ENCODE measurements at places on chromosomes 1 and 21.

DNA sequence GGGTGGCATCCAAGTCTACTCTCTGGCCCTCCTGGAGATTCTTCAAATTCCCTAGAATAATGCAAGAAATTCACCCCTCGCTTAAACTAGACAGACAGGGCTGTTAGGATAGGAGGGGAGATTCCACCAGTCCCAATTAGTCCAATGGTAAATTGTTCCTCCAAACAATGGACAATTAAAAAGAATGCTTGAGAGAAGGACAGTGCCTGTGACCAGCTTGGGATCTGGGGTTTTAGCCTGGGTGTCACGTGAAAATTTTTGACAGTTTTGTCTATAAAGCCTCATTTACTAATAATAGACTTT is 177.7 kb upstream of the RAB4A start:
- no peak overlapping the region for H3K4me3 ChIP-seq
- DNase-seq, result no peak
- H3K27ac ChIP-seq, result no peak overlapping the region
- H3K36me3 ChIP-seq, result no peaks in the 10 kb centered on the region
- peaks cover 24% of the 10 kb centered on the region for H3K27me3 ChIP-seq
- H3K4me1 ChIP-seq, result peaks cover 8% of the 10 kb centered on the region

GRCh38 chr1:205488074-205488723 is 16.3 kb upstream of the CDK18 start:
- H3K27me3 ChIP-seq, result peaks cover 52% of the 10 kb centered on the region
- H3K27ac ChIP-seq, result no peak overlapping the region
- no peak overlapping the region for H3K4me3 ChIP-seq
- H3K4me1 ChIP-seq, result peaks cover 10% of the 10 kb centered on the region
- no peak for DNase-seq

DNA sequence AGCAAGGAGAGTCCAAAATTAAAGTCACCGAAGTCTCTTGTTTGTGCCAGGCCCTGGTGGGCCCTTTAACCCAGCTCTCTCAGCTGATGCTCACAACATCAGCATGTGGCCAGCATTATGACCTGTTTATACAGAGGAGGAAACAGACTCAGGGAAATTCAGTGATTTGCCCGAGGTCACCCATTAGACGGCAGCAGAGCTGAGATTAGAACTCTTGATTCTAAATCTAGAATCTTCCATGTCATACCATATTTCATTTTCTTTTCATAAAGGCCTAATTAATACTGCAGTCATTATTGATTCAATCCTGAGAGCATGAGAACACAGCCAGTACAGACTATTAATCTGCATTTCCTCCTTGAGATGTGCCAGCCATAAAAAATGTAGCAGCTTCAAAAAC is 63.7 kb downstream of the KCNN3 start:
- H3K4me3 ChIP-seq, result no peak overlapping the region
- H3K27ac ChIP-seq, result no peak overlapping the region
- no peak for DNase-seq
- H3K27me3 ChIP-seq, result peaks cover 57% of the 10 kb centered on the region
- H3K36me3 ChIP-seq, result no peaks in the 10 kb centered on the region
- peaks cover 4% of the 10 kb centered on the region for H3K4me1 ChIP-seq

DNA sequence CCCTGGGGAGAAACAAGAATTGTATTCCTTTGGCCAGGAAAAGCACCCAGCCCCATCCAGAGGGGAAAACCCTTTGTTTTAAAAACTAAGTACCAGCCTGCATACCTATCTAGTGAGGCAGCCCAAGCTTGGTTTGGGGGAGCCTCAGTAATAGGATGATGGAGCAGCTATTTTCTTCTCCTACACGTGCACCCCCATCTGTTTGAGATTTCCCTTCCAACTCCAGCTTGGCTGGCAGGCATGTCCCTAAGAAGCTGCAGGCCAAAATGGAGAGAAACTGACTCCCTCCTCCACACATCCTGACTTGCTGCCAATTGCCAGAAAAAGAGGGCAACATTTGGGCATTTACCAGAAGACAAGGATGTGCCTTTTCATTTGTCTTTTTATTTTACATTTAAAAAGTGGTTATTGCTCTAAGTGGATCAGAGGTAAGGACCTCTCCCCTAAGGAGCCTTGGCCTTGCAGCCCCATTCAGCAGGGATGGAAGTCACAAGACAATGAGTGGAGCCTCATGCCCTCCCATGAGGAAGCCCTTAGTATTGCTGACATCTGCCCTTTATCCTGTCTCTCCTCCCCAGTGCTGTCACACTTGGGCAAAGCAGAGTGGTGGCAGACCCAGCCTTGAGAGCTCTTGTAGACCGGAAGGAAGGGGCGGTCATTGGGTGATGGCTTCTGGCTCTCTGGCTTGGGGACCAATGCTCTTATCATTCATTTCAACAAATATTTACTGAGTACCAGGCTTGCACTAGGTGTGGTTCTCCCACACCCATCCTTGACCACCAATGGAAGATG is 8.6 kb downstream of the FNDC5 start:
- no peaks in the 10 kb centered on the region for H3K4me1 ChIP-seq
- H3K27me3 ChIP-seq, result no peaks in the 10 kb centered on the region
- no peak overlapping the region for H3K4me3 ChIP-seq
- no peak overlapping the region for H3K27ac ChIP-seq

- H3K4me1 ChIP-seq, result peaks cover 12% of the 10 kb centered on the region
- no peak overlapping the region for H3K4me3 ChIP-seq
- no peaks in the 10 kb centered on the region for H3K36me3 ChIP-seq
These were observed 34.9 kb downstream of the GREM2 start for GRCh38 chr1:240577095-240577494.

GRCh38 chr1:179313004-179313403 is 19.4 kb downstream of the SOAT1 start:
- DNase-seq, result no peak
- no peak overlapping the region for H3K27ac ChIP-seq
- no peaks in the 10 kb centered on the region for H3K27me3 ChIP-seq
- peaks cover 3% of the 10 kb centered on the region for H3K4me1 ChIP-seq

DNA sequence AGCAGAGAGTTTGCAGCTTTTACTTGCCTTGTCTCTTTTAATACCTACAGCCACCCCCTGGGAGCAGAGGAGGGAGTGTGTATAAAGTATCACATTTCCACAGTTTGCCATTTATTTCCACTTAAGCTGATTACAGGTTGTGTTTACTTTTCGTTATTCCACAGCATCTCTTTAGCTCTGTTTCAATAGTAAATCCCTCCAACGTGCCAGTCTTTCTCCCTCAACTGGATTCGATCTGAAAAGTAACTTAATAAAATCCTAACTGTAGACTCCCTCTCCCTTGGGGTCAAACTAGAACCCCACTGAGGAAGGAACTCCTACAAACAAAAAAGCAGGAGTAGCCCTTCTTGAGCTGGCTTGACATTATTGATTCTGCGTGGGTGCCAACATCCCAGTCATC is 3.1 kb upstream of the FCGR2A start:
- H3K4me3 ChIP-seq, result no peak overlapping the region
- no peak for DNase-seq
- H3K4me1 ChIP-seq, result no peaks in the 10 kb centered on the region
- H3K27me3 ChIP-seq, result peaks cover 46% of the 10 kb centered on the region

- no peak for DNase-seq
- no peak overlapping the region for H3K4me3 ChIP-seq
- peak overlapping the region; percentile 57 for H3K27ac ChIP-seq
- H3K36me3 ChIP-seq, result peaks cover 22% of the 10 kb centered on the region
These were observed 29.3 kb downstream of the SORT1 start for GRCh38 chr1:109368464-109368863.

DNA sequence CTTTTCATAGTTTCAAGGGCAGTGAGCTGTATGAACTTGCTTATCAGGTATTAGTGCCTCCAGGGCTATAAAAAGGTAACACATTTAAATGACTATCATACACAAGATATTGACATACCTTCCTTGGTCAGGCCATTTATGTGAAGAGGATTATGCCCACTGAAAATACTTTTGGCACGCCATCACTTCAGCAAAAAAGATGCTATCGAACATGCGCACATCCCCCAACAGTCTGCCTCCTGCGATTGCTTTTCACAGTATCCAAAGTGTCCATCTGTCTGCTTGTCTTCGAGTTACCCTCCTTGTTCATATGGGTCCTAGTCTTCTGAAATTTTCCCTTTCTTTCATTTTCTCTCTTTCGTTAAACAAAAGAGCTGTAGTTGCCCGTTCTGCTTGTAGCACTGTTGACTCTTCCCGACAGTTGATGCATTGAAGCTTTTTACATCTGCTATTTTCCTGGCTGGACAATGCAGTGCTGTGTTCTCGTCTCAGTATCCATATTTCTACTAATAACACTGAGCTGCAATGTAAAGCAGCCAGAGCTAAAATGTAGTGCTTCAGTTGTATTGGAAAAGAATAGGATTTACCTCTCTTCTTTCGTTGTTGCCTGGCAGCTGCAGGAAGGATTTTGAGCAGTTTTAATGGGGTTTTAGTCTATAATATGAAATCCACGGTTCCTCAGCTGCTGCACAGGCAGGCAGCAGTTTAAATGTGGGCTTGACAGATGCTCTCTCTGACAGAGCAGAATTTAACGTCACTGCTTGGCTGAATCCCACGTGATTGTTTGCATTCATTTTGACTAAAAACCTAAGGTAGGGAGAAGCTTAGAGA is at the start of gene B3GALT2:
Gene B3GALT2, minus strand, starts transcription at position 713 of the 831 bp plus-strand sequence. CDS start 5,051 bp downstream, outside the sequence.
- no peaks in the 10 kb centered on the region for H3K27me3 ChIP-seq
- H3K27ac ChIP-seq, result peak within 1 kb of the TSS; percentile 79
- DNase-seq, result no peak
- peaks cover 74% of the 10 kb centered on the region for H3K4me1 ChIP-seq
- peaks cover 3% of the 10 kb centered on the region for H3K36me3 ChIP-seq

DNA sequence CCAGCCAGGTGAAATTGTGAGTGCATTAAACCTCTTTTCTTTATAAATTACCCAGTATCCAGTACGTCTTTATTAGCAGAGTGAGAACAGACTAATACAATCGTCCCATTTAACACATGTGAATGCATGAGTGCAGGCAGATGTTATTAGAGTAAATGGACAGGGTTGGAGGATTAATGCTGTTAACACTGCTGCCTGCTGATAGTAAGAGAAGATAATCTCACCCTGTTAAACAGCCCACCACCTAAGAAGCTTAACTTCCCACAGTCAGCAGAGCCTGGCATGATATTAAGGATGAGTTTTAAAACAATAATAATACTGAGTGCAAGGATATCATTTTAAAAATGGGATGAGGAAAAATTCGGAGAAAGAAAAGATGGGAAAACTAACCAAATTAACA is 181.4 kb upstream of the LHX8 start:
- no peaks in the 10 kb centered on the region for H3K36me3 ChIP-seq
- no peak overlapping the region for H3K4me3 ChIP-seq
- DNase-seq, result no peak
- no peak overlapping the region for H3K27ac ChIP-seq
- no peaks in the 10 kb centered on the region for H3K27me3 ChIP-seq

- H3K36me3 ChIP-seq, result no peaks in the 10 kb centered on the region
- H3K27me3 ChIP-seq, result peaks cover 6% of the 10 kb centered on the region
- H3K4me3 ChIP-seq, result no peak overlapping the region
- H3K4me1 ChIP-seq, result no peaks in the 10 kb centered on the region
These were observed 199.2 kb downstream of the HLX start for GRCh38 chr1:221078260-221078965.

- H3K4me3 ChIP-seq, result no peak overlapping the region
- peaks cover 19% of the 10 kb centered on the region for H3K27me3 ChIP-seq
- no peak for DNase-seq
These were observed 336.2 kb upstream of the SGIP1 start for GRCh38 chr1:66197785-66198184.

GRCh38 chr1:154926201-154926600 is 10.3 kb downstream of the PMVK start:
- H3K4me1 ChIP-seq, result no peaks in the 10 kb centered on the region
- no peak overlapping the region for H3K27ac ChIP-seq
- H3K4me3 ChIP-seq, result no peak overlapping the region
- H3K36me3 ChIP-seq, result peaks cover 32% of the 10 kb centered on the region
- no peak for DNase-seq
- H3K27me3 ChIP-seq, result no peaks in the 10 kb centered on the region

DNA sequence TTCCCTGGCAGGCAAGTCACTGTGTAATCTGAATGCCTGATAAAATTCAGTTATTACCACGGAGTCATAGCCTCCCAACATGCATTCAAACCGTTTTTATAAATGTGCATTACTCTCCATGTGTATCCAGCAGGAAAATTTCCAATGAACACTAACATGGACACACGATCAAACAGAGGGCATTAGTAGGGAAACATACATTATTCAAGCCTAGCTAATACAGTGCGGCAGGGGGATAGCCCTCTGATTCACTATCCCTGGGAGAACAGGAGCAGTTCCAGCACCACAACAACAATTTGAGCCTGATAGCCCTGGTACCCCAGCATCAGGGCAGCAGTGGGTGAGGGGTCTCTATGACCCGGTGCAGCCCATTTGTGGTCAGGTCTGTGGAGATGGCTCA is 35.8 kb upstream of the HMGB4 start:
- no peak overlapping the region for H3K4me3 ChIP-seq
- DNase-seq, result peak; percentile 68
- H3K36me3 ChIP-seq, result no peaks in the 10 kb centered on the region
- no peaks in the 10 kb centered on the region for H3K27me3 ChIP-seq
- no peaks in the 10 kb centered on the region for H3K4me1 ChIP-seq
- no peak overlapping the region for H3K27ac ChIP-seq

- peaks cover 9% of the 10 kb centered on the region for H3K4me1 ChIP-seq
- no peaks in the 10 kb centered on the region for H3K36me3 ChIP-seq
- H3K4me3 ChIP-seq, result peak overlapping the region; percentile 71
- H3K27ac ChIP-seq, result peak overlapping the region; percentile 53
- H3K27me3 ChIP-seq, result peaks cover 14% of the 10 kb centered on the region
- peak; percentile 83 for DNase-seq
These were observed 476 bp downstream of the BATF3 start for GRCh38 chr1:212699104-212699624.

- H3K36me3 ChIP-seq, result no peaks in the 10 kb centered on the region
- peaks cover 6% of the 10 kb centered on the region for H3K27me3 ChIP-seq
- H3K4me3 ChIP-seq, result no peak overlapping the region
- DNase-seq, result no peak
These were observed 405.6 kb downstream of the KIF26B start for GRCh38 chr1:245560316-245560859.

DNA sequence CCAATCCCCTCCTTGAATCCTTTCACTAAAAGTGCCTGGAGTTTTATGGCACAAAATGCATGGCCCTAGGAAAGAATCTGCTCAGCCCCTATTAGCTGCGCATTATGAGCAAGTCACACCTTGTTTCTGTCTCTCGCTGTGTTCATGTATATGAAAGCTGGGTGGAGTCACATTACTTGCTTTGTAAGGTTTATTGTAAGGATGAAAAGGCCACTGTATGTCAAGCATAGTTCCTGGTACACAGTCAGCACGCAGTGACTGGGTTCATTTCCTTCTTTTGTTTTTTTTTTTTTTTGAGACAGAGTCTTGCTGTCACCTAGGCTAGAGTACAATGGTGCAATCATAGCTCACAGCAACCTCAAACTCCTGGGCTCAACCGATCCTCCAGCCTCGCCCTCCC is 6.7 kb upstream of the SLC9A1 start:
- H3K36me3 ChIP-seq, result no peaks in the 10 kb centered on the region
- no peak for DNase-seq

GRCh38 chr1:39955547-39956539 is 898 bp downstream of the MFSD2A start:
- no peak overlapping the region for H3K27ac ChIP-seq
- H3K4me1 ChIP-seq, result peaks cover 11% of the 10 kb centered on the region
- H3K27me3 ChIP-seq, result peaks cover under 1% of the 10 kb centered on the region
- no peaks in the 10 kb centered on the region for H3K36me3 ChIP-seq
- peak overlapping the region; percentile 84 for H3K4me3 ChIP-seq
- no peak for DNase-seq
